ENCODE measurements at places on chromosomes 2 and 18.

DNA sequence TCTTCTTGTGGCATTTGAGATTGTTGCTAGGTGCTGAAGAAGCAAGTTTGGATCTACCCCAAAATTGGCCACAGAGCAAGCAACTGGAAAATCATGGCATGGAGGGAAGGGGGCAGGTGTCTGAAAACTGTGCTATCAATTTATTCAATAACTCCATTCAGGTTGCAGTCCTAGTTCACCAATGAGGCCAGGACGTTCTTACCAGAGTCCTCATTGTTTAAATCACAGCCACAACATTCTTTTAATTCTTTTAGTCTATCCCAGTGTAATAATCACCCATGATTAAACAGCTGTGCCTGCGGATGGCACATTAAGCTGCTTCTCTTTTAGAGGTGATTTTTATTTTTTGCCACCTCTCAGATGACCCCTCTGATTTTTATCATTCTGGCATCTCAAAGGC lies 103.5 kb downstream of the ANKRD44 start:
- no peak for DNase-seq

DNA sequence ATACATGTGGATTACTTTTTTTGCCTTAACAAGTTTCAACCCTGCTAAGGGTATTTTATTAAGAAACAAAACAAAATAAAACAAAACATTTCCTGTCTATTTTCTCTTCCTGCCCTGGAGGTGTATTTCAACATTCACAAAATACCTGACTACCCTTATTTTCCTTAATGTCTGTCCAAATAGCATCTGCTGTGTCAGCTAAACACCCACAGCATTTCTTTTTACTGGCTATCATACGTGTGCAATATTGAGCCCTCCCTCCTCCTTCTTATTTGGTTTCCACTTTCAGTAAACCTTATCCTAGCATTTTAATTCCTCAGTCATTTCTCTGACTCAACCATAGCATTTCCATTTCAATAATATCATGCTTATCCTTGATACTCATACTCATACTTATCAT lies 1420.0 kb upstream of the ZEB2 start:
- no peak for DNase-seq

DNA sequence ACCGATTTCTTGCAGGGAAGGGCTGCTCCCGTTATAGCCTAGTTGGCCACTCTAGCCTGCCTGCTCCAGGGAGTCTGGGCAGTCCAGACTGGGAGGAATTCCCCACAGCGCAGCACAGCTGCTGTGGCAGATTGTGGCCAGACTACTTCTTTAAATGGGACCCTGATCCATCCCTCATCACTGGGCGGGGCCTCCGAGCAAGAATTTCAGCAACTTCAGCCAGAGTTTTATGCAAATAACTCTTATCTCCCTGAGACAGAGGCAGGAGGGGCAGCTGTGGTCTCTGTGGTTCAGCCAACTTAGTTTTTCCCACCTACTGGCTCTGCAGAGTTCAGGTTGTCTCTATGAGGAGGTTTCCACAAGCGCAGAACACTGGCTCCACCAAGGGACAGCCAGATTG lies 1583.2 kb downstream of the SUCLG1 start:
- DNase-seq = no peak

DNA sequence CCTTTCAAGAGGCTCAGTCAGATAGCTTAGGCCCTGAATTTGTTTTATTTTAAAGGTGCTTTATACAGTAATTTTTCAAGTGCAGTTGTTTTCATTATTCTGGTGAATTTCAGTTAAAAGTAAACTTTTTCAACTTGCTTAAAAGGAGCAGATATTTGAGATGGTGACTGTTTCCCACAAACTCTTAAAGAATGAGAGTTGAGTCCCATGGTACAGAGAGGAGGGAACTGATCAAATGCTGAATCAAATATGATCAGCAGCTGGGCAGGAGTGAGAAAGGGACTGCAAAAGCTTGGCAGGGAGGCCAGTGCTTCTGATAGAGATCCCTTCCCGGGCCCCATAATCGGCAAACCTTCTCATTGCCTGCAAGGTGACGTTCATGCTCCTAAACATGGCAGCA lies 91.2 kb downstream of the KCNS3 start:
- no peak for DNase-seq

- no peak for DNase-seq
These were observed 1.3 kb downstream of the CERS6 start for GRCh38 chr2:168457190-168457895.

DNA sequence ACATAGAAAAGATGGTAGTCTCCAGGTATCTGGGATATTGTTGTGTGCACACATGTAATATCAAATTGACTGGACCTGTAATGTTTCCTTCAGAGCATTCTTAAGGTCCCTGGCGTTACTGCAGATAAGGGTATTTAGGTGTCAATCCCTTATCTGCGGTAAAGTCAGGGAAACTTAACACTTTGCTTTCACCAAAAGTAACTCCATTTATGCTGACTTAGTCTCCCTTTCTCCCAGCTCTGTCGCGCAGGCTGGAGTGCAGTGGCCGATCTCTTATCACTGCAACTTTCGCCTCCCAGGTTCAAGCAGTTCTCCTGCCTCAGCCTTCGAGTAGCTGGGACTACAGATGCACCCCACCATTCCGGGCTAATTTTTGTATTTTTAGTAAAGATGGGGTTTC lies 1.8 kb downstream of the CNNM3 start:
- DNase-seq = no peak

GRCh38 chr18:21105936-21106335 lies 5.7 kb downstream of the ROCK1 start:
- DNase-seq = no peak

GRCh38 chr2:30948130-30948529 lies 140.9 kb upstream of the CAPN13 start:
- DNase-seq = no peak

DNA sequence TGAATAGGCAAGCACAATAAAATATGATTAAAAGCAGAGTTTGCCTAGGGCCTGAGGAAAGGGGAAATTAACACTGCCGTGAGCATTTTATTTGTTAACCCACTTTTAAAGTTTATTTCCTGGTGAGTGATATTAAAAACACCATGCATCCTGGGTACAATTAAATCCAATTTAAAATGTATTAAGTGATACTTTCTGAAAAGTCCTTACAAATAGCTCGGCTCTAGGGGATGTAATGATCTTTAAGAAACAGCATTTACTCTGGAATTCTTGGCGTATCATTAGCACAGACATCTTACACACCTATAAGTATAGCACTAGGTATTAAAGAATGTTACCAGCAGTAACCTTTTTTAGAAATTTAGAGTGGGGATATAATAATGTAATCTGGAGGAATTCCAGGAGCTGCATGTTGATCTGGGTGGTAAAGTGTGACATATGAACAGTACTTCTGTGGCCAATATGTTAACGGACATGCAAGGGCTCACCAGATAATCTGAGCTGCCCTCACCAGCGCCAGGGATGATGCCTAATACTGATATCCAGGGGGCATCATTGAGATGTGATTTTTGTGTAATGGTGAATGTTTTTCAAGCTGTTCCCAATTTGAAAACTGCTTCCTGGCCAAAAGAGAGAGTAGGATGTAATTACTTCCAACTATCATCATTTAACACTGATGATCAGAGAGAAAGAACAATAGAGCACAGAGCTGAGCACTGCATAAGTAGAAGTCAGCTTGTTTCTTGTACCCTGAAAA lies 235.9 kb downstream of the DSEL start:
- DNase-seq = no peak

DNA sequence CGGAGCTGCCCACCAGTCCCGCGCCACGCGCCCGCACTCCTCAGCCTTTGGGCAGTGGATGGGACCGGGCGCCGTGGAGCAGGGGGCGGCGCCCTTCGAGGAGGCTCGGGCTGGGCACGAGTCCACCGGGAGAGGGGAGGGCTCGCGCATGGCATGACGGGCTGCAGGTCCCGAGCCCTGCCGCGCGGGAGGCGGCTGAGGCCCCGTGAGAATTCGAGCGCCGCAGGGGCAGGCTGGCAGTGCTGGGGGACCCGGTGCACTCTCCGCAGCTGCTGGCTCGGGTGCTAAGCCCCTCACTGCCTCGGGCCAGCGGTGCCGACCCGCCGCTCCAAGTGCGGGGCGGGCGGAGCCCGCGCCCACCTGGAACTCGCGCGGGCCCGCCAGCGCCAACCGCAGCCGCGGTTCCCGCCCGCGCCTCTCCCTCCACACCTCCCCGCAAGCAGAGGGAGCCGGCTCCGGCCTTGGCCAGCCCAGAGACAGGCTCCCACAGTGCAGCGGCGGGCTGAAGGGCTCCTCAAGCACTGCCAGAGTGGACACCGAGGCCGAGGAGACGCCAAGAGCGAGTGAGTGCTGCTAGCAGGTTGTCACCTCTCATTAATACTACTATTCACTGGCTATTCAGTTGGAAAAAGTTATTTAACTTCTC lies 3.6 kb upstream of the TTC21B start:
- no peak for DNase-seq

GRCh38 chr2:152548111-152548875 lies 169.0 kb downstream of the PRPF40A start:
- no peak for DNase-seq

GRCh38 chr2:55498582-55498981 lies 20.9 kb upstream of the CFAP36 start:
- DNase-seq = no peak

- no peak for DNase-seq
These were observed 6.3 kb downstream of the MYO7B start for GRCh38 chr2:127541809-127542208.

- DNase-seq = no peak
These were observed 77.7 kb downstream of the THADA start for GRCh38 chr2:43518181-43518580.

- DNase-seq = no peak
These were observed 129.4 kb upstream of the CXCR4 start for GRCh38 chr2:136247204-136247950.

GRCh38 chr2:102387763-102388546 lies 32.4 kb downstream of the IL18R1 start:
- DNase-seq = no peak

DNA sequence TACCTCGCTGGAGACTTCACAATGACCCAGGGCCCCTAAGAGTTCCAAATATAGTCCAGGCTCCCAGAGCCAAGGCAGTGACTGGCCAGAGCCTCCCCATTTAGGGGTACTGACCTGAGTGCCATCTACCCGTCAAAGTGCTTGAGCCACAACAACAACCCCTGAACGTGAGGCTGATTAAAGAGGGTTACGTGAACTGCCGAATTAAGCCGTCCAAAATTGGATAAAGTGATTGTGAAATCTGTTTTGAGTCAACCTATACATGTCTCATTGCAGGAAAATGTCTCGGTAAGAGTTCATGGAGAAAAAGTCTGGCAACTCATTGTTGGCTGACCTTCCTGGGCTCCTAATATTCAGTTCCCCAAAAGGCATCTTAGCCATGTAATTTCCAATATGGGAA lies 116.3 kb downstream of the TTC32 start:
- DNase-seq = no peak

GRCh38 chr2:163775304-163775703 lies 39.5 kb upstream of the FIGN start:
- DNase-seq = no peak

GRCh38 chr2:239143858-239144712 lies 256.7 kb downstream of the HDAC4 start:
- DNase-seq = no peak

- DNase-seq = no peak
These were observed 2.8 kb downstream of the HDAC4 start for GRCh38 chr2:239397931-239398471.

DNA sequence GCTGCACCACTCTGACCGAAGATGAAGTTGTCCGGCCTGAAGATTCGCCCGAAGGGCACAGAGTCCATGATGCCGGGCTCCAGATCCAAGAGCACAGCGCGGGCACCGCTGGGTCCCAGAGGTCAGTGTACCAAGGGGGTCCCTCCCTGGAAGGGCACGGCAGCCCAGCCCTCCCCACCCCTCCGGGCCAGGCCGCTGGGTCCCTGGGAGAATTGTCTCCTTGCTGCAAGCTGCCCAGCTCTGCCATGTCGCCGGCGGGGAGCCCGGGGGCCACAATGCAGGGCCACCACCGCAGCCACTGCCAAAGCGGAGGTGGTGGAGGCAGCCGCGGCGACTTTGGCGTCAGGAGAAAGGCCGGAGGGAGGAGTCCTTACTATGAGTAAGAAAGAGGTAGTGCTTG lies 189.5 kb upstream of the CYRIA start:
- DNase-seq = no peak

- no peak for DNase-seq
These were observed 59.7 kb upstream of the TMEFF2 start for GRCh38 chr2:192254444-192254843.

All from stimulated activated CD8-positive, alpha-beta memory T cell treated with anti-CD3 and anti-CD28 coated beads, Interleukin-2, amount 100 ng/mL, for 1 hour (primary cell).